ENCODE measurements at places on chromosomes 1 and 21.

GRCh38 chr21:33030633-33031032 is 4.9 kb downstream of the OLIG2 start:
- no peak for DNase-seq

- no peak for DNase-seq
These were observed 1.0 kb upstream of the LRRC38 start for GRCh38 chr1:13514821-13515220.

DNA sequence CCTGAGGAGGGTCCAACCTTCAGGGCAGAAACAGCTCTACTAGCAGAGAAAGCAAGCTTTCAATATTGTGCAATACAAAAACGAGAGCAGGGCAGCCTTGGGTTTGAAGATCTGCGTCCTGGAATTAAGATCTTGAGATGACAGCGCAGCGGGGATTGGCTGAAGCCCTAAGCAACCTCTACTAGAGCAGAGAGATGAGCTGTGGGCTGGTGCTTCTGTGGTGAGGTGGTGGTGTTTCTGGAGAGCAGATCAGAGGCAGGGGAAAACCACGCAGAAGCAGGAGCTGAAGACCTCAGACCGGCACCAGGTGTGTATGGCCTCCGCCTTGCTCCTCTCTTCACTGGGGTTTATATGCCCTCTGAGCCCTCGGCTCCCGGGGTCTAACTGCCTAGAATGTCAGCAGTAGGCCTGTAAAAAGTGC is 12.5 kb downstream of the TRAF3IP3 start:
- no peak for DNase-seq

GRCh38 chr1:116147114-116147510 is 35.9 kb downstream of the MAB21L3 start:
- DNase-seq, result no peak

DNA sequence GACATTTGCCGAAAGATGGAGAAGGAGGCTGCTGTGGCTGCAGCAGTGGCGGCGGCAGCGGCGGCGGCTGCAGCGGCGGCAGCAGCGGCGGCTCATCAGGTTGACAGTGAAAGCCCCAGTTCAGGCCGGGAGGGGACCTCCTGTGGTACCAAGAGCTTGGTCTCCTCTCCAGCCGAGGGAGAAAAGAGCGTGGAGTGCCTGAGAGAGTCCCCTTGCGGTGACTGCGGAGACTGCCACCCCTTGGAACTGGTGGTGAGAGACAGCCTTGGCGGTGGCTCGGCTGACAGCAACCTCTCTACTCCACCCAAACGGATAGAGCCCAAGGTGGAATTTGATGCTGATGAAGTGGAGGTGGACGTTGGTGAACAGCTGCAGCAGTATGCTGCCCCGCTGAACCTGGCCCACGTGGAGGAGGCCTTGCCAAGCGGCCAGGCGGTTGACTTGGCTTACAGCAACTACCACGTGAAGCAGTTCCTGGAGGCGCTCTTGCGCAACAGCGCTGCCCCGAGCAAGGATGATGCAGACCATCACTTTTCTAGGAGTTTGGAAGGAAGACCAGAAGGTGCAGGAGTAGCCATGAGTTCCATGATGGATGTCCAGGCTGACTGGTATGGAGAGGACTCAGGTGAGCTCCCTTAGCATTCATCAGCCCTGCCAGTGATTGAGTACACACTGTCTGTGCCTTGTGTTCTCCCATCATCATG is 6.3 kb downstream of the ZBTB8B start:
- peak; percentile 22 for DNase-seq
